Dermis blood vessel endothelial cell (primary cell): ENCODE measurements at places on chromosomes 4 and X. TPM values are rescaled to one million over a fixed set of nuclear protein-coding genes. Genes with fewer than 3 reads are reported as not detected.

- peak; percentile 92 for DNase-seq
Observed at GRCh38 chr4:83074086-83074704, 39.2 kb downstream of the COPS4 start.

DNA sequence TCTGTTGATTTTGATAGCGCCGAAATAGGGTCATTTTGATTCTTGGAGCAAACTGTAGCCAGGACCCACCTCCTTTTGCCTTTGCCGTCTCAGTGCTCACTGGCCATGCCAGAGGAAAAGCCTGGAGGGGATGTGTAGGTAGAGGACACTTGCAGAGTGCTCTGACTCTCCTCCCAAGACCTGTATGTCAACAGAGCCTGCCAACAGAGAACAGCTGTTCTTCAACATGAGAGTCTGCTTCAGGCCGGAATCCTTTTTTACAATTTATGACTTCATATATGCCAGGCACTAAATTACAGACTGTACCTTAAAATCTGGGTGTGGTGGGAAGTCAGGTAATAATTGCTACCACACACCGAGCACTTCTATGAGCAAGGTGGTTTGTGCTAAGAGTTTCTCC, 94.2 kb downstream of the KDR start:
- DNase-seq, result no peak

Gene IDS
- total RNA-seq, result 26.4 and 36.1 TPM in 2 replicates

Gene XPNPEP2
- total RNA-seq, result not detected in 2 replicates

Gene SPANXD
- total RNA-seq, result not detected in 2 replicates

- DNase-seq, result no peak
Observed at GRCh38 chr4:143240939-143241679, 56.4 kb downstream of the USP38 start.

DNA sequence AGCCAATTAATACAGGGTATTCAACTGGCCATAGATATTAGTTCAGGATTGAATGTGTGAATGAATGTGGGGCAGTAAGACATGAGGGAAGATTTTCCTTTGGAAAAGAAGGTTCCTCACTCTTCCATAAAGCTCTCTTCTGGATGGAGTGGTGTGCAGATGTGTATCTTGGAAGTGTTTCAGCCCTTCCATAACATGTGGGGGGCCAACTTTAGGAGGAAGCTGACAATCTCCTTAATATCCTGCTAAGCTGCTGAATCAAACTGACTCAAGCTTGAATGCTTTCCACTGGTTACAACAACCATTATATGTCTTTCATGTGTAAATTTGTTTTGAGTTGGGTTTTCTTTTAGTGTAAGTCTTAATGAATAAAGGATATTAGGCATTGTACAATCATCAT, 40.3 kb downstream of the FANCB start:
- peak; percentile 1 for DNase-seq

- peak; percentile 48 for DNase-seq
Observed at GRCh38 chrX:49209434-49210251, 9.7 kb upstream of the SYP start.

GRCh38 chr4:137212601-137213000, 319.7 kb downstream of the PCDH18 start:
- no peak for DNase-seq

DNA sequence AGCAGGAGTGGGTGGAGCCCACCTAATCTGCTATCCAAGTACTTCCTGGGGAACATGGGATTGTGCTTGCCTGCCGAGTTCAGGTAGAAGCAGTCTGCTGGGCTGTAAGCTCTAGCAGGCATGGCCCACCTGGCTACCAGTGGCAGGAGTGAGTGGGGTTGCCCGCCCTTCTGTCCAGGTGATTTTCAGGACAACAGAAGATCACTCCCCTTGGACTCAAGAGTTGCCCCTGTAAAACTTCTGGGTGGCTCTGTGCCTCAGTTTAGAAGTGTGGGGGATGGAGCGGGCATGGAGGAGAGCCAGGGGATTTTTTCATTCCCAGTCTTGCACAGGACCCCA, 43.5 kb downstream of the NDST3 start:
- no peak for DNase-seq

GRCh38 chrX:3514996-3515395, 168.5 kb upstream of the MXRA5 start:
- DNase-seq, result no peak

DNA sequence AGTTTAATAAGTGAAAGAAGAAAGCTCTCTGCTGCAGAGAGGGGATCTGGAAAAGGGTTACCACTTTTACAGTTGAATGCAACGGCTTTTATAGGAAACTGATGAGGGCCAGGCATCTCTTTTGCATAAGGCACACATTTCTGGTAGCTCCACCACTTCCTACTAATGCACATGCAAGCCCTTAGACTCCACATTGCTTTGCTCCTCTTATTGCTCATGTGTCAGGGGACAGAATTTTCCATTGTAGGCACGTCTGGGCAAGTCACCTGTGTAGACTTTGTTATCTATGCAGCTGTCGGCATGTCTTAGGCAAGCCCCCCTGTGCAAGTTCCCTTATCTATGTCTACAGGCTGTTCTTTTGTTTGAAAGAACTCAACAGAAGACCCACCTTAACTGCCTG, 294.6 kb upstream of the STS start:
- DNase-seq, result no peak
